OCI-M1 (cell line): ENCODE measurements at places on chromosomes 11 and 22.

- DNase-seq: no peak
These were observed 73.5 kb downstream of the KCNA4 start for GRCh38 chr11:29943347-29943746.

DNA sequence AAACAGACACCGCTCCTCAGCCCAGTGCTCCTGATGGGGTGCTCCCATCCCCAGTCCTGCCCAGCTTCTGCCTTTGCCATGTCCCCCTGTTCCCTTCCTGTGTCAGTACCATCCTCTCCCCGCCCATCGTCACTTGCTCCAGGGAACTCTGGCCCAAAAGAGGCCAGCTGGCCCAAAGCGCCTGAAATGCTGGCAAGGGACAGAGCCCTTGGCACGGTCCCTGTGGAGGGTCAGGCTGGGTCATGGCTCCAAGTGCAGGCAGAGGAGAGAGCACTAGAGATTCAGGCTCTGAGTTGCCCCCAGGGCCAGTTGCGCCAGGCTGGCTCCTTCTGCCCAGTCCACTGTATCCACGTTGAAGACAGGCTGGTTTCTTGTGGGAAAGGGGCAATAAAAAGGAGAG lies 8.4 kb upstream of the HDHD5 start:
- DNase-seq: no peak

DNA sequence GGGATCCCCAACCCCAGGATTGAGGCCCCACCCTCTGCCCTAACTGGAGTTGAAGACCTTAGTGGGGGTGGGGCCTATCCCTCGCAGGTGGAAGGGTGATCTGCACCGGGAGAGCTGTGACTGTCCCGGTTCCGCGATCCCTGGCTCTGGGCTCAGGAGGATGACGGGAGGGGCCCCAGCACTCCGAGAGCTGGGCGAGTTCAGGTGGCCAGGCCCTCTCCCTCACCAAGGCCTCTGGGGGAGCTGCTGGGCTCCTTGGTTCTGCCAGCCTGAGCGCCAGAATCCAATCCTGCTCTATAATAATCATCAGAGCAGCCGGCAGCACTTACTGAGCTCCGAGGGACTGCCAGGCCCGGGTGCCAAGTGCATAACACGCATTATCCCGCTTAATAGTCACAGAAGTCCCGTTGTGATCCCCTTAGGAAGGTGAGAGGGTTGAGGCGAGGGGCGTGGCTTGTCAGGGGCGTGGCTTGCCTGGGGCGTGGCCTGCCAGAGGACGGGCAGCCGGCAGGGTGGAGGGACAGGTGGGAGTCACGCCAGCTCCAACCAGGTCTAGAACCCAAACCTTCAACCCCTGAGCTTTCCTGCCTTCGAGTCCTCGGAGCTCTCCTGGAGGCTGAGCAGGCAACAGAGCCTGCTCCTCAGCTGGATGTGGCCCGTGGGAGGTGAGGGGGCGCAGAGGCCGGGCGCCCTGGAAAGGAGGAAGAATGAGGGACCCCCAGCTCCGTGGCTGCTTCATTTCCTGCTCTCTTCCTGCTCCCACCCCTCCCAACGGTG lies 7.3 kb upstream of the SYT7 start:
- DNase-seq: peak; percentile 7

DNA sequence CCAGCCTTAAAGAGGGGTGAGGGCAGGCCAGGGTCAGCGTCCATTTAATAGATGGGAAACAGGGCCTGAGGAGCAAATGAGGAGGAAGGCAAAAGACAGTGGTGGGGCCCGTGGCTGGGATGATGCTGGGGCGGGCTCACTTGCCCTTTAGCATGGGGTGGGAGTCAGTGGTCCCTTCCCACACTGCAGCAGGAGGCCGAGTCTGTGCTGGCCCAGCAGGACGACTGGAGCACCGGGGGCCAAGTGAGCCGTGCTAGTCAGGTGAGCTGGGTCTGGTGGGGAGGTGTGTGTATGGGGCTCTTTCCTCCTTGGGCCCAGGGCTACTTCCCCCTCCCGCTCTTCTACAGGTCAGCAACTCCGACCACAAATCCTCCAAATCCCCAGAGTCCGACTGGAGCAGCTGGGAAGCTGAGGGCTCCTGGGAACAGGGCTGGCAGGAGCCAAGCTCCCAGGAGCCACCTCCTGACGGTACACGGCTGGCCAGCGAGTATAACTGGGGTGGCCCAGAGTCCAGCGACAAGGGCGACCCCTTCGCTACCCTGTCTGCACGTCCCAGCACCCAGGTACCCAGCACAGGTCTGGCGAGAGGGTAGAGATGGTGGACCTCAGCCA lies 12.8 kb downstream of the SCYL1 start:
- no peak for DNase-seq

DNA sequence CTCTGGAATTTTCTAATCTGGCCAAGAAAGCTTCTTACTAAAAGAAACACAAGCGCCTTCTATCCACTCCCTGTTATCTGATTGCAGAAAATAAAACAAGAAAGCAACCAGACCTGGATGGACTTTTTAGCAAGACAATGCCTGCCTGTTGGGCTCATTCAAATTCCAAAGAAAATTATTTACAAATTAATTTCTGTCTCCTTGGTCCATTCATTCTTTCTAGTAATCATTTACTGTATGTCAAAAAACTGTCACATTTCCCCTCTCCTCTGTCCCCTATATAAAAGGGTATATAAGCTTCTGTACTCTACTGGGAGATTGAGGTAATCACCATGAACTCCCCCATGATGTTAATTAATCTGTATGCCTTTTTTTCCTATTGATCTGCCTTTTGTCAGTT lies 279.9 kb downstream of the DLG2 start:
- no peak for DNase-seq

GRCh38 chr11:71370895-71371673 lies 77.1 kb downstream of the DHCR7 start:
- no peak for DNase-seq

GRCh38 chr11:46920755-46921154 lies 2.4 kb upstream of the LRP4 start:
- no peak for DNase-seq
